Tongue (tissue), 3 donors: ENCODE measurements at places on chromosomes 16 and 17.

DNA sequence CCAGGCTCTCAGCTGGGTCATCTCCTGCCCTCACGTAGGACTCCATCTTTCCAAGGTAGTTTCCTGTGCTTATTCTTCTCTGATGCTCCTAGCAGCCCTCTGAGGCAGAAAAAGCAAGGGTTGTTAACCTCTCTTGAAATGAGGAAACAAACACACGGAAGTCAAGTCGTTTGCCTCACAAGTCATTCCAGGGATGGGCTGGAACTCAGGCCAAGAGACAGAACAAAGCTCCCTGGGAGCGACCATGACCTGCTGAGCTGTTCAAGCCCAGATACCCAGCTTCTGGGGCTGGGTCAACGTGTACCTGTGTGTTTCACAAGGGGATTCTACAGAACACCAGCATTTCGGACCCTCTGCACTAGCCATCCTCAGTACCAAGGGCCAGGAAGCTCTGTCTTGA lies 28.1 kb downstream of the SRL start:
- no peak for DNase-seq

GRCh38 chr17:32946375-32947135 lies 18.6 kb downstream of the TMEM98 start:
- DNase-seq = no peak

GRCh38 chr16:29114574-29114973 lies 129.7 kb downstream of the LAT start:
- DNase-seq = no peak

DNA sequence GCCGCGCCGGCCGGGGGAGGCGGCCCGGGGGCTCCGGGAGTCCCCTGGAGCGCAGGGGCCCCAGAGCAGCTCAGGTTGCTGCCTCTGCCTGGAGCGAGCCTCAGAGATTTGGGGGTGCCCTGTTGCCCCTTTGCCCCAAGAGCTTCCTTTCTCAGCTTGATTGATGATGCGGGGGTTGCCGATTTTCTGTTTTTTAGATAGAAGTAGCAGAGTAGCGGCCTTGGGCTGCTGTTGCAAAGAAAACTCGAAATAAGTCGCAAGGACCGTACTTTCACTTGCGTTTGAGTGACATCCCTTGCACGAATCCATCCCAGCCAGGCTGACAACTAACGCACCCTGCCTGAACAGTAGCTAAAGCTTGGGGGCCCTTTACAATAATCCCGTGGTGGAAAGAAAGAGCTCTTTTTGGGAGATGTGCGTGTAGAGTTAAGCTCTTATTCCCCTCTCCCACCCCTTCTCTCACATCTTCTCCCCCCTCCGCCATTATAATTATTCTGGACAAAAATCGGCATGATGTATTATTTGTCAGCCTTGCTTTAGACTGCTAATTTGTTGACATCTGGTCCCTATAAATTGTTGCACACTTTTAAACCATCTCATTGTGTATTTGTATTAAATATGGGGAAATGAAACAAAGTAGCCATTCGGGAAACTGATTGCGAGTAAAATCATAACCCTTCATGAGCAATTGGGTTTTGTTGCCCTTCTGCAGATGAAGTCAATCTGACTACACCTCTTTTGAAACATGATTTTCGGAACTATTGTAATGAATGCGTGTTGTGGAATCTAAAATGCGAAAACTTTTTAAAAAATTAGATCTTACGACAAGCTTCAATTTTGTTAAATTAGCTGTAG lies 873 bp downstream of the USP10 start:
- DNase-seq = peak; percentile 43

DNA sequence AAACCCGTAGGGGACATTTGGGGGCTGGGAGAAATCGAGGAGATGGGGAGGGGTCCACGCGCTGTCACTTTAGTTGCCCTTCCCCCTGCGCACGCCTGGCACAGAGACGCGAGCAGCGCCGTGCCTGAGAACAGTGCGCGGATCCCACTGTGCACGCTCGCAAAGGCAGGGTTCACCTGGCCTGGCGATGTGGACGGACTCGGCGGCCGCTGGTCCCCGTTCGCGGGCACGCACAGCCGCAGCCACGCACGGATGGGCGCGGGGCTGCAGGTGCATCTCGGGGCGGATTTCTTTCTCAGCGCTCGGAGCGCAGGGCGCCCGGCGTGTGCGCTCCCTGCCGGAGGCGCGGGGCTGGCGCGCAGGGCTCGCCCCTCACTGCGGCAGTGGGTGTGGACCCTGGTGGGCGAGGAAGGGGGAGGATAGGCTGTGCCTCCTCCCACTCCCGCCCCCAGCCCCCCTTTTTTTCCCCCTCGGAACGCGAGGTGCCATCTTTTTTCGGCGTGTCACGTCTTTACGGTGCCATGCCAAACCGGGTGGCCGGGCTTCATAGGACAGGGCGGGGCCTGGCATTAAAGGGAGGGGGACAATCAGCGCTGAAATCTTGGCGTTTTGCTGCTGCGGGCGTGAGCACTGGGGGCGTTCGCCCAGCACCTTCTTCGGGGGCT lies 1.1 kb downstream of the MAPT start:
- DNase-seq = peak; percentile 44

GRCh38 chr17:67754001-67754400 lies 36.3 kb downstream of the NOL11 start:
- no peak for DNase-seq
